CD14-positive monocyte (primary cell): ENCODE measurements at places on chromosomes 4 and X.
A peak's percentile ranks its signal among the peaks of the same experiment; 100 is the strongest.

- DNase-seq = no peak
Observed at GRCh38 chrX:139920316-139920715, 12.5 kb downstream of the ATP11C start.

DNA sequence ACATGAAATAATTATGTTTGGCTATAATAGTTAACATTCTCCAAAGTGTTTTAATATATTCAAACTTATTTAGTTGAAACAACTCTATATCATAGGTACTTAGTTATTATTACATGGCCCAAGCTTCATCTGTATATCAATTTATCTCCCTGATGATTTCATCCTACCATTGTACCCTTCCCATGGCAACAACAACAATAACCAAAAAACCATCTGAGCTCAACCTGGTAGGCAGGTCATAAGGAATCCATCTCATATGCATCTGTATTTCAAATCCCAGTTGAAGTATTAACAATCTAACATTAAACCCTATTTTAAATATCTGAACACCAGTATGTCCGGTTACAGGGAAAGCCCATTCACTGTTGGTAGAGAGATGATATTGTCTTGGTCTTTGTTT lies 33.1 kb upstream of the SLC7A11 start:
- DNase-seq = no peak

- no peak for DNase-seq
Observed at GRCh38 chrX:151713849-151714248, 2.0 kb upstream of the FATE1 start.

- DNase-seq = peak; percentile 18
Observed at GRCh38 chr4:82419451-82419850, 10.8 kb downstream of the HNRNPDL start.

GRCh38 chr4:73221734-73222133 lies 36.9 kb downstream of the ANKRD17 start:
- DNase-seq = no peak

DNA sequence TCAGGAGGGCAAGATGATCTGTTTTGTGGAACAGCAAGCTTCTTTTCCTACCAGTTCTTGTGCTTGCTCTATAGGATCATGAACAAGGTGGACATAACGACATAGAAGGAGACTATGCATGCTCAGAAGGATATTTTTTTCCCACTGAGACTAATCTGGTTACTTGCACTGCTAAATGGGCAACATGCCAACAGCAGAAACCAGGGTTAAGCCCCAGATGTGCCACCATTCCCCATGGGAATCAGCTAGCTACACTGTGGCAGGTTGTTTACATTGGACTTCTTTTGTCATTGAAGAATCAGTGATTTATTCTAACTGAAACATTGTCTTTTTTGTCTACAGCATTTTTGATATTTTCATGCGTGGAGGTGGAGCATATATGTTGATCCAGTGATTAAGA lies 165.6 kb downstream of the C4orf33 start:
- DNase-seq = no peak

- DNase-seq = no peak
Observed at GRCh38 chr4:73676861-73677323, 56.7 kb upstream of the RASSF6 start.
